Thoracic aorta (tissue), 2 donors: ENCODE measurements at places on chromosomes 7 and 10. TPM values are rescaled to one million over a fixed set of nuclear protein-coding genes. Genes with fewer than 3 reads are reported as not detected.

Gene SPDYE2B
- total RNA-seq = not detected

Gene SCIN
- total RNA-seq = 2.0 TPM

Gene ATXN7L1
- total RNA-seq = 13.4 TPM

Gene MSMB
- total RNA-seq = not detected

Gene HABP2
- total RNA-seq = not detected

Gene TBXAS1
- 30.1 TPM for total RNA-seq

Gene POM121C
- total RNA-seq = 31.3 TPM

Gene GPR15LG
- total RNA-seq = not detected

DNA sequence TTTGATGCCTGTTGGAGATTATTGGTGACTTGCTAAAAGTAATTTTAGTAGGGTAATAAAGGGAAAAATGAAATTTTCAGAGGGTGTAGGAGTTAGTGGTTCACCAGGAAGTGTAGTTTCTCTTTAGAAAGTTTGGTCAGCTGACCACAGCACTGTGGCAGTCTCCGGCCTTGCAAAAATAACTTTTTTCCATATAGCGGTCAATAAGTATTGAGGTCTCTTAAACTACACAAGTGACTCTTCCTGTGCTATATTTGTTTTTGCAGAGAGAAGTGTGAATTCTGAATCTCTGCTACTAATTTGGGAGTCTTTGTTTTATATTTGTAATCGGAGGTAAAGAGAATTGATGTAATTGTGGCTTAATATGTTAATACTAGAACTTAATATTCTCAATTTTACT lies 24.3 kb downstream of the PTPN12 start:
- peaks cover 37% of the 10 kb centered on the region for H3K4me1 ChIP-seq
- no peak overlapping the region for H3K4me3 ChIP-seq
- no peaks in the 10 kb centered on the region for H3K27me3 ChIP-seq
- DNase-seq = no peak
- no peak overlapping the region for H3K27ac ChIP-seq
- H3K36me3 ChIP-seq = no peaks in the 10 kb centered on the region

GRCh38 chr7:117892821-117893220 lies 19.6 kb upstream of the CTTNBP2 start:
- no peak overlapping the region for H3K27ac ChIP-seq
- no peaks in the 10 kb centered on the region for H3K36me3 ChIP-seq
- H3K27me3 ChIP-seq = no peaks in the 10 kb centered on the region
- no peaks in the 10 kb centered on the region for H3K4me1 ChIP-seq

DNA sequence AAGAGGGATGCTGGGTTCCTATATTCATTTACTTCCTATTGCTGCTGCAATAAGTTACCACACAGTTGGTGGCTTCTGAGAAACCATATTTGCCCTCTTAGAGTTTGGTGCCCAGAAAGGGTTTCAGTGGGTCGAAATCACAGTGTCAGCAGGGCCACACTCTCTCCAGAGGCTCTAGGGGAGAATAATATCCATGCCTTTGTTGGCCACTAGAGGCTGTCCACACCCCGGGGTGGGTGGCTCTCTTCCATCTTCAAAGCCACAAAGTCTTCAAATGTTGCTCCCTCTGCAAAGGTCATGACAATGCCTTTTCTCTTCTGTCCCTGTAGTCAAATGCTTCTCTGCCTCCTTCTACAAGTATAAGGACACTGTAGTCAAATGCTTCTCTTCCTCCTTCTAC lies 989.4 kb downstream of the CCSER2 start:
- no peak overlapping the region for H3K27ac ChIP-seq
- H3K27me3 ChIP-seq = no peaks in the 10 kb centered on the region
- H3K4me1 ChIP-seq = no peaks in the 10 kb centered on the region
- H3K4me3 ChIP-seq = no peak overlapping the region
- H3K36me3 ChIP-seq = no peaks in the 10 kb centered on the region

GRCh38 chr7:67478066-67478465 lies 481.4 kb downstream of the TYW1 start:
- H3K4me1 ChIP-seq = no peaks in the 10 kb centered on the region
- H3K27me3 ChIP-seq = no peaks in the 10 kb centered on the region
- no peak for DNase-seq
- no peaks in the 10 kb centered on the region for H3K36me3 ChIP-seq
- H3K4me3 ChIP-seq = no peak overlapping the region
- H3K27ac ChIP-seq = no peak overlapping the region

DNA sequence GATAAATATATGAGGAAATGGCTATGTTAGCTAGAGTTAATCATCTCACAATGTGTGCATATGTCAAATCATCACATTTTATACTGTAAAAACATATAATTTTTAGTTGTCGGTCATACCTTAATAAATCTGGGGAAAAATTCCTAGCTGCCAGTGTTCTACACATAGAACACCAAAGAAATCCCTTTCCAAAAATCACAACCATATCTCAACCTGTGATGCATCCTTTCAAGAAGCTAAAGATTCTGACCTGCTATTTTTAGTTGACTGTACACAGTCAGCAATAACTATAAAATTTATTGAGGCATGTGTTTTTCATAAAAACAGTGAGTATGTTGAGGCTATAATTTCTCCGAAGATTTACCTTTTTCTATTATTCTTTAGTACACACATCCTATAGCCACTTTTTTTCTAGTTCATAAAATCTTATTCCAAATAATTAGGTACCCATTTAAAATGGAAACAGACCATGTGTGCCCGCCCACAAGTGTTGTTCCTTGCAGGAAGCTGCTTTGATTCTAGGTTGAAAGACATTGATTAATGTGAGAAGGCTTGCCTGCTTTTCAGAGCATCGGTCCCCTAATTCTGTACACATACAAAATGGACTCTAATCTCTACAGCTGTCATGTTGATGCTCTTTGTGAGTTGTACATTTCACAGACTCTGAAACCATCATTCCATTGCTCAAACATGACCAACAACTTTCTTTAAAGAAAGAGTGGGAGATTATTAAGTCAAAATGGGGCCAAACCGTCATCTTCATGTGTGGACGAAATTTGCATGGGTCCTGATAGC lies 117.5 kb upstream of the LRRN3 start:
- H3K36me3 ChIP-seq = no peaks in the 10 kb centered on the region
- H3K4me3 ChIP-seq = no peak overlapping the region
- H3K27ac ChIP-seq = no peak overlapping the region
- H3K27me3 ChIP-seq = no peaks in the 10 kb centered on the region
- DNase-seq = no peak

DNA sequence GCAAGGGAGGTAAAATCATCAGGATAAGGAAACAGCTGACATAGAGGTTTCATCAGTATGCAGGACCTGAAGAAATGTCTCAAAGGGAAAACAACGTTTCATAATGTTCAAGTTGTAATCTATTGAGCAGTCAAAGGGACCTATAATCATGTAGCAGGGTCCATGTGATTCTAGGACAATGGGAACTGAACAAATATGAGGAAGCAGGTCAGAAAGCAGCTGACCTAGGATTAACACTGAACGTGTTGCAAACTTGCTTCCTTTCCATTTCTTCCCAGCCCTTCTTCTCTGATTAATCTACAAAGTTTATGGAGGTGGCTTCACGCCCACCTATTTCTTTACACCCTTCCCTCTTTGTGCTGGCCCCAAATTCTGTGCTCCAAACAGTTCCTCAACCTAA lies 256.9 kb upstream of the AKR1E2 start:
- H3K36me3 ChIP-seq = no peaks in the 10 kb centered on the region
- no peak overlapping the region for H3K27ac ChIP-seq
- no peak for DNase-seq
- H3K27me3 ChIP-seq = no peaks in the 10 kb centered on the region
- H3K4me1 ChIP-seq = no peaks in the 10 kb centered on the region

DNA sequence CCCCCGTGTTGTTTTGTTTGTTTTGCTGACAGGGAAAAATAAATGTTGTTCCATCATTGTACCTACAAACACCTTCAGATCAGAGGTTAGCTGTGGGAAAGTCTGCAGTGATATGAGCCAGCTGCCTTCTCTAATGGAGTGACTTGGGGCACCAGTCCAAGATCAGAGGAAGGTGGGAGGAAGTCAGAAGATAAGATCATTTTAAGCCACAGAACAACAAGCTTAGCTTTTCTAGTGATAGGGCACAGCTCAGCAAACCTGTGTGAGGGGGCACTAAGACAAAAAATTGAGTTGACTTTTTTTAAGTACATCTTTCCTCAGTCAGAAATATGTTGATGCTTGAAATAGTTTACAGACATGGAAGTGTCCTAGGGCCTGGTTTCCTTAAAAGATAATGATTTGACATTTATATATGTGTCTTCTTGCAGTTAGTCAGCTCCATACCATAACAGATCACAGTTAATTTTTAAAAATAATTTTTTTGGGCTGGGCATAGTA lies 240.3 kb upstream of the KAT6B start:
- H3K4me1 ChIP-seq = peaks cover 23% of the 10 kb centered on the region
- no peaks in the 10 kb centered on the region for H3K36me3 ChIP-seq
- H3K27me3 ChIP-seq = no peaks in the 10 kb centered on the region
- no peak overlapping the region for H3K27ac ChIP-seq

GRCh38 chr10:122140941-122141623 lies 130.0 kb upstream of the BTBD16 start:
- H3K27ac ChIP-seq = peak overlapping the region; percentile 99
- peak overlapping the region; percentile 55 for H3K4me3 ChIP-seq
- H3K27me3 ChIP-seq = no peaks in the 10 kb centered on the region
- H3K36me3 ChIP-seq = peaks cover 3% of the 10 kb centered on the region
- peak; percentile 94 for DNase-seq

GRCh38 chr10:112969131-112969530 lies 19.1 kb downstream of the TCF7L2 start:
- DNase-seq = no peak
- H3K4me1 ChIP-seq = peaks cover 39% of the 10 kb centered on the region
- H3K27me3 ChIP-seq = no peaks in the 10 kb centered on the region
- H3K36me3 ChIP-seq = peaks cover 9% of the 10 kb centered on the region

GRCh38 chr7:47905076-47905920 lies 43.0 kb downstream of the PKD1L1 start:
- no peaks in the 10 kb centered on the region for H3K4me1 ChIP-seq
- DNase-seq = no peak
- no peak overlapping the region for H3K4me3 ChIP-seq
- no peak overlapping the region for H3K27ac ChIP-seq
- H3K27me3 ChIP-seq = no peaks in the 10 kb centered on the region

DNA sequence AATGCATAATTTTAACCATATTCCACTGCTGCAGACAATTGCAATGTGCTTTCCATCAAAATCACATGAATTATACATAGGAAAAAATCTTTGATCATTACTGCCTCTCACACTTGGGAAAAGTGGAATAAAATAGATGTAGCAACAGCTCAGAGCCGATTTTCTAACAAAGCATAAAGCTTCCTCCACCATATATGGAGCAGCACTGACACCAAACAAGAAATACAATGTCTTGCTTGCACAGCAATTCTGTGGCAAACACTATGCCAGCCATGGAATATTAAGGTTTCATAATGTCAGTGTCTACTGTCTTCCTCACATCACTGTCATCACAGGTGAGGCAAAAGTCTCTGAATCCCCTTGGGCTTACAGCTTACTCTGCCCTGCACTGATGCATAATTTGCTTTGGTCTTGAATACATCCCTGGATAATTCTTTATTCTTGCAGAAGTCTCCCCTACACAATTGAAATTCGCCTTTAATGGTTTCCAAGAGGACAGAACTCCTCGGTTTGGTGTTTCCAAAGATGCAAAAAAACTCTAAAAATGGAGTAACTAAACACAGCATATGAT lies 198.5 kb downstream of the CACNA2D1 start:
- peaks cover 16% of the 10 kb centered on the region for H3K4me1 ChIP-seq
- no peak overlapping the region for H3K4me3 ChIP-seq
- no peaks in the 10 kb centered on the region for H3K36me3 ChIP-seq
- no peaks in the 10 kb centered on the region for H3K27me3 ChIP-seq

- H3K27ac ChIP-seq = no peak overlapping the region
- H3K27me3 ChIP-seq = no peaks in the 10 kb centered on the region
- no peak for DNase-seq
- H3K36me3 ChIP-seq = no peaks in the 10 kb centered on the region
- no peak overlapping the region for H3K4me3 ChIP-seq
- no peaks in the 10 kb centered on the region for H3K4me1 ChIP-seq
These were observed 6.8 kb upstream of the NCOA4 start for GRCh38 chr10:46037107-46037825.

- H3K4me3 ChIP-seq = no peak overlapping the region
- H3K27me3 ChIP-seq = no peaks in the 10 kb centered on the region
- no peaks in the 10 kb centered on the region for H3K36me3 ChIP-seq
- H3K4me1 ChIP-seq = no peaks in the 10 kb centered on the region
- no peak overlapping the region for H3K27ac ChIP-seq
These were observed 26.2 kb downstream of the FAM171A1 start for GRCh38 chr10:15344876-15345285.

DNA sequence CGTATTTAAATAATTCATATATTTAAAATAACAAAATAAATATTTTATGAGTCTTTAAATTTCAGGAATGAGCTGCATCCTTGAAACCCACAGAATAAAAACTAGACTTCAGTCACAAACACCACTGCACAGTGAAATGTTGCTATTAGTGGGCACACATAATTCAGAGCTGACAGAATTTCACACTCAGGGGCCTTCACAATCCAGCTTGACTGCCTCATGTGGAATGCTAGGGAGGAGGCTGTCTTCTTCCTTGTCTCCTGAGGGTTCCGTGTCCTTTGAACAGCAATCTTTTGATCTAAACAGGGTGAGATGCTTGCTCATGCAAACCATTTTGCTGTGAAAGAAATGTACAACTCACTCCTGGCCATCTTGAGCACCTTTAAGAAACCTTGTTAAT lies 346.7 kb downstream of the CCSER2 start:
- no peaks in the 10 kb centered on the region for H3K36me3 ChIP-seq
- H3K27ac ChIP-seq = no peak overlapping the region
- no peak for DNase-seq
- H3K4me3 ChIP-seq = no peak overlapping the region
- no peaks in the 10 kb centered on the region for H3K27me3 ChIP-seq

- no peak within 1 kb of the TSS for H3K4me3 ChIP-seq
- no peaks in the 10 kb centered on the region for H3K4me1 ChIP-seq
- no peaks in the 10 kb centered on the region for H3K27me3 ChIP-seq
These were observed at the start of gene PKD1L1 for GRCh38 chr7:47948141-47948790. TSS of gene PKD1L1 (minus strand) at chr7:47948466. CDS start at chr7:47948440, 26 bp downstream.

DNA sequence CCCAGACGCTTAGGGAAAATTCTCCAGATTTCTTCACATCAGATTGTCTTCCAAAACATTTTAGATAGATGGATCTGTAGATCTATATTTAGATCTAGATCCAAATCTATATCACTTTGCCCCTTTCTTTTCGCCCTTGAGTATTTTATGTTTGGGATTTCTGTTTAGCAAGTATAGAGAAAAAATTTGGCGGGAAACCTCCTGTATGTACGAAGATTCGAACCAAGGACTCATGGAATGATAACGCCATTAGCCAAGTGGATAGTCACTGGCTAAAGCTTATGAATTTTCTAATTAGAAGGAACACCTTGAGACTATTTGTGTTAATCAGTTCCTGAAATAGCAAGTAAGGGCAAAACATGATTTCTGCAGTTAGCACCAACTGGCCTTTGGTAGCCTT lies 1.2 kb downstream of the THNSL1 start:
- no peak for DNase-seq
- H3K27ac ChIP-seq = peak overlapping the region; percentile 91
- H3K4me1 ChIP-seq = peaks cover 21% of the 10 kb centered on the region
- peak overlapping the region; percentile 82 for H3K4me3 ChIP-seq
- no peaks in the 10 kb centered on the region for H3K27me3 ChIP-seq

GRCh38 chr10:101111547-101111946 lies 19.6 kb upstream of the TLX1 start:
- DNase-seq = no peak
- H3K4me1 ChIP-seq = no peaks in the 10 kb centered on the region
- no peaks in the 10 kb centered on the region for H3K27me3 ChIP-seq
- H3K4me3 ChIP-seq = no peak overlapping the region
- no peaks in the 10 kb centered on the region for H3K36me3 ChIP-seq
- H3K27ac ChIP-seq = no peak overlapping the region

- H3K27me3 ChIP-seq = no peaks in the 10 kb centered on the region
- peak overlapping the region; percentile 89 for H3K4me3 ChIP-seq
- H3K27ac ChIP-seq = no peak overlapping the region
- DNase-seq = no peak
- no peaks in the 10 kb centered on the region for H3K36me3 ChIP-seq
These were observed 150.9 kb downstream of the CELF2 start for GRCh38 chr10:11168423-11169090.
